ENCODE measurements at places on chromosomes 5 and 9.
A peak's percentile ranks its signal among the peaks of the same experiment; 100 is the strongest.

GRCh38 chr5:72646246-72646866, 139.1 kb upstream of the ZNF366 start:
- no peak for DNase-seq

DNA sequence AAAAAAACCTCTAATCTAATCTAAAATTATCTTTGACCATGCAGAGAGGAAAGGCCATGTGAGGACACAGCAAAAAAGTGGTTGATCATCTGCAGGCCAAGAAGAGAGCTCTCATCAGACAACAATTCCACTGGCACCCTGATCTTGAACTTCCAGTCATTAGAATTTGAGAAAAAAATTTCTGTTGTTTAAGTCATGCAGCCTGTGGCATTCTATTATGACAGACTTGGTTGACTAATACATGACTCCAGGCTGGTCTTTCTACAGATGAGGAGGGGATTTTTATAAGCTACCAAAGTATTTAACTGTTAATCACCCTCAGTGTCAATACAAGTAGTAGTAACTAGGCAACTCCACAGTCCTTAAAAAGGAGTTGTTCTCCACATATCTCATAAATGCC, 358.5 kb upstream of the RGMB start:
- DNase-seq: no peak

DNA sequence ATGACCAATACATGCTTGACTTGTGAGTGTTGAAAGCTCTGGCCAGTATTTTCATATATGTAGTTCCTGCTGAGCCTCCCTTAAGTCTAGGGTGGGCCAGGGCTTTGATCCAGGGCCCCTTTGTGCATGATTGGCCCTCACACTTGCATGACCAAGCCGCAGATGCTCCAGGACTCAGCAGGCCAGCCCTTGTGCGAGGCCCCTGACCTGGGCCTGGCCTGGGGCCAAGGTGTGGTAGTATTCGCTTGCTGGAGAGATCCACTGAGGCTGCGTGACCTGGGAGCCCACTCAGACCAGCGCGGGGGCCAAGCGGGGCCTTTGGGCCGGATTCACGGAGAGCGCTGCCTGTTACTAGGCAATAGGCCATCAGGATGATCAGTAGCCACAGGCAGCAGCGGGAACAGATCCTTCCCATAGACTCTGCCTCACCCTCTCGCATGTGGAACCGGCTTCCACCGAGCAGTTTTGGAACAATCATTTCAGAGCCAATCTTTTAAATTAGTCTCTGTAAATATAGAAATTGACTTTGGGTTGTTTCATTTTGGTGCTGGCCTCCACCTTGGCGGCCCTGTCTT, 79.0 kb upstream of the PTCH1 start:
- no peak for DNase-seq

DNA sequence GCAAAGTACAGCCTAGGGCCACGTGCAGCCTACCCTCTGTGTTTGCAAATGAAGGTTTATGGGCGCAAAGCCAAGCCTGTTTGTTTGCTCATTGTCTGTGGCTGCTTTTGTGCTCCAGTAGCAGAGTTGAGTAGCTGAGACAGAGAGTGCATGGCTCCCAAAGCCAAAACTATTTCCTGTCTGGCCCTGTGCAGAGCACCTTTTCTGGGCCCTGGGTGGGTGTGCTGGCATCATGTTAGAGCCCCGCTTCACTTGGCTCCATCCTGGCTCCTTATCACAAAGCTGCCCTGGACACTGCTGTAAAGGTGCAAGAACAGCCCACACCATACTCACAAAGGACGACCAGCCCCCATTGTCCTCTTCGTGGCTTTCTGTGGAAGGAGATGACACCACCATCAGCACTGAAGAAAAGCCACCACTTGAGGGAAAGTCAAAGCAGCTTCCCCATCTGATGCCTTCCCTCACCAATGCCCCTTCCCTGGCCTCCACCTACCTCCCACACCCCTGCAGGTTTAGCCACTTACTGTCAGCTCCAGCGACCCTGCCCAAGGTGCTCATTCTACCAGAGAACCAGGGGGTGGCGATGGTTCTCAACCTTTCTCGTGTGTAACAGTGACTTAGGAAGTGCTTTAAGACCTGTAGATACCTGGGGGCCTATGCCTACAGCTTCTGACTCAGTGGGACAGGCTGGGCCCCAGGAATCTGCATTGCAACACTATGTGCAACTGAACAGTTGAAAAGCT, 23.4 kb downstream of the LCP2 start:
- DNase-seq: peak; percentile 39

- DNase-seq: no peak
Observed at GRCh38 chr5:74094096-74094781, 468.2 kb downstream of the ARHGEF28 start.

DNA sequence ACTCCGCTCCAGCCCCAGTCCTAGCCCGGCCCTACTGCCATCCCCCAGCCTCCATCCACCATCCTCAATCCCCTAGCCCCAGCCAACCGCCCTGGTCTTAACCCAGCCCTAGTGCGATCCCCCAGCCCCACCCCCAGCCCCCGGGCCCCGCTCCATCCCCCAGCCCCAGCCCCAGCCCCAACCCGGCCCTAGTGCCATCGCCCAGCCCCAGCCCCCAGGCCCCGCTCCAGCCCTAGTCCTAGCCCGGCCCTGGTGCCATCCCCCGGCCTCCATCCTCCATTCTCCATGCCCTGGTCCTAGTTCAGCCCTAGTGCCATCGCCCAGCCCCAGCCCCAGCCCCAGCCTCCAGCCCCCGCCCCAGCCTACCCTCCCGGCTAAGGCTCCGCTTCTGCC, 398 bp downstream of the TOR1A start:
- no peak for DNase-seq

- DNase-seq: no peak
Observed at GRCh38 chr5:116655431-116655830, 80.8 kb upstream of the SEMA6A start.

GRCh38 chr9:20043035-20043434, 254.2 kb upstream of the SLC24A2 start:
- DNase-seq: no peak

- DNase-seq: no peak
Observed at GRCh38 chr9:78363221-78363620, 66.3 kb downstream of the PSAT1 start.

DNA sequence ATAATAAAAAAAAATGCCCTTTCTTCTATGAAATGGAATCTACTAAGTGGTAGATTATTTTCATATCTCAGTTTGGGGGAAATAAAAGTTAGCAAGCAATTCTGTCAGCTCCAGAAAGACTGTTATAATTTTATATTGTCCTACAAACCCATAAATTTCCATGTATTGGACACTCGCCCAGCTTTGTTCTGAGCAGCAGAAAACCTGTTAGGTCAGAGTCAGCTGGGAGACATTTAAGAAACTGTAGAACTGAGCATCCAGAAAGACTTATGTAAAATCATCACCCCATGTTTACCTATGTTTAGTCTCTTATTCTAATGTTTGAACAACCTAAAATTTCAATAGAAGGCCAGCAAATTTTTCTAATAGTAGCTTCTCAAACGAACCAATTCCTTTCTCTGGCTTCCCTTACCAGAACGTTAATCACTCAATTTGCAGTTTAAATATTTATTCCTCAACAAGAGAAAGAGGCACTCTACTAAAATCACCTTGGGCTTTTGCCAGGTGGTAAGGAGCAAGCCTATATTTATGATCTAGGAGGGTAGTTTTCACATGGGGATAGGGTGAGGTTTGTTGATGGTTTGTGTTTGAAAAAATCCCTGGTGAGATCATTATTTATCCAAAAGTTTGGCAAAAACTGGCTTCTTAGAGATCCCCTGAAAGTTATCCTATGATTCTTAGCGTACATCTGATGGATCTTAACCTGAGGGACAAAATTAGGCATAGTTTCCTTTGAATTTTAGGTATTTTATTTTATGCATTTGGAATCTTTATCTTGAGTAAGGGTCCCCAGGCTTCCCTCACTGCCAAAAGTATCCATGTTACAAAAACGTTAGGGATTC, 34.4 kb downstream of the MACROH2A1 start:
- DNase-seq: no peak

DNA sequence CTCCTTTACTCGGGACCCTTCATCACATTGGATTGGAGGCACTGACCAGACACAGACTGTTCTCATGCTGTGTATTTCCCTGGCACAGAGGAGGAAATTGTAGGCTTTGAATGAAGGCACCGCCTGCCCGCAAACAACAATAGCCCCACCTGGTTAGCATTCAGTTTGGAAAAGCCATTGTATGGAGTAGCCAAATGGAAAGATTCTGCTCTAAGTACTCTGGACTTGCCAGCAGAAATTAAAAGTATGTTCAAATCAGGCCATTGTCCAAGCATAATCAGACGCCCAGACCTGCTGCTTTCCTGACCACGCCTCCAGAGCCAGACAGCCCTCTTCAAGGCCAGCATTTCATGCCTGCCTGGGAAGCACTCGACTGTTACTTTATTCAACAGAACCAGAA, 8.0 kb upstream of the SEMA4D start:
- DNase-seq: no peak

DNA sequence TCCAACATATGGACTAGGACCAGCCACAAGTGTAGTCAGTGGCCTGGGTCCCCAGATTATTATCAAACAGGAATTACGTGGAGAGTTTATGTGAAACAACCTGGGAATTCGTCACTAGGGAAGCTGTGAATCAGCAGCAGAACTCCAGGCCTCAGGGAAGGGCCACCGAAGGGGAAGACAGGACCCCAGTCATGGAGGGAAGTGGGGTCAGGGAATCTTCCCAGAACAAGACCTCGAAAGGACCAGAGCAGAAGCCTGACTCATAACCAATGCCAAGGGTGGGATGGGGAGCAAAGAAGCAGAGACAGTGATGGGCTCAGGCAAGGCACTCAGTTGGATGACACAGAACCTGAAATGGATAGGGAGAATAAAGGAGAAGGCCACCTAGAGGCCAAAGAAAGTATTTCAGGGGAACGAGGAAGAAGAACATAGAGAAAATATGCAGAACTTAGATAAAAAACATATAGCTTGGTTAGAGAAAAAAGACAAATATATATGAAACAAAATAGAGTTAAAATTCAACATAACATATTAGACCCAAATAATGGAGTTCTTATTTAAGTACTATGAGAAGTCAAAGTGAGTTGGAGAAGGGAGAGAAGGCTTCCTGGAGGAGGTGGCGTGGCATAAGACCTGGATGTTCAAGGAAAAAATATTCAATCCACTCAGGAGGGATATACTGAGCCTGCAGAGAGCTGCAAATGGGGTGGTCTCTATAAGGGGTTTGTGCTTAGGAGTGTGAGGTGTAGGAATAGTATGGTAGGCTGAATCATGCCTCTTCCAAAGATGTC, 66.7 kb upstream of the CAST start:
- DNase-seq: no peak

- DNase-seq: no peak
Observed at GRCh38 chr5:69367697-69368279, 1.5 kb downstream of the AK6 start.

DNA sequence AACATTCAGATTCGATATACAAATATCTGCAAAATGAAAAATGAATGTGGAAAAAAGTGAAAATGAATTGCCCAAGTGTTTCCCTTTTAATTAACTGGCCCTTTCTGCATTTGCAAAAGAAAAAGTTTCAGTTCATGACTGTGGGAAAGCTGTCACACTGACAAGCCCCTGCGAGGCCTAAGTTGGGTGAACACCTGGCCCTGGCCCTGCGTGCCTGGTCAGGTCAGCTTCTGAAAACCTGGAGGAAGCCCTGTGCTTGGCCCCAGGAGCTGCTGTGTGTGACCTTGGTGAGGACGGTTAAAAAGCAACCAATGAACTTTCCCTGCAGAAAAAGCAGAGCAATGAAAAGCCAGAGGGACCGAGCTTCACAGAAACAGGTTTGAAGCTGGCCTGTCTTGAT, 41.0 kb upstream of the SHC3 start:
- DNase-seq: no peak

- no peak for DNase-seq
Observed at GRCh38 chr9:110638381-110638954, 30.1 kb upstream of the MUSK start.

- no peak for DNase-seq
Observed at GRCh38 chr5:34657988-34658387, 1.9 kb downstream of the RAI14 start.

DNA sequence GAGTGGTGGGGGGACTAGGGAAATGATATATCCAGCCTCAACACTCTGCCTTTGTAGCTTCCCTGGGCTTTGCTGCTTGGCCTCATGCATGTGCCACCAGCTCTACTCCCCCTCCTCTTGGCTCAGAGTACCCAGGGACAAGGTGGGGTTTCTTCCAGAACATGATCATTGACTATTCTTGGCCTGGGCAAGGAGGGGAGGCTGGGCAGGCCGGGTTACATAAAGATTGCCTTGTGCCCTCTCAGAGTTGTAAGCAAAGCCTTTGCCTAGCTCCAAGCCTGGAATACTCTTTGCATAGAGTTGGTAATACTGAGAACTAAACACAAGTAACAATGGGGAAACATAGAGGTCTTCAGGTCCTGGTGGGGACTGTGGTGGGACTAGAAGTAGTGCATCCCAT, 11.9 kb downstream of the ADRB2 start:
- no peak for DNase-seq

DNA sequence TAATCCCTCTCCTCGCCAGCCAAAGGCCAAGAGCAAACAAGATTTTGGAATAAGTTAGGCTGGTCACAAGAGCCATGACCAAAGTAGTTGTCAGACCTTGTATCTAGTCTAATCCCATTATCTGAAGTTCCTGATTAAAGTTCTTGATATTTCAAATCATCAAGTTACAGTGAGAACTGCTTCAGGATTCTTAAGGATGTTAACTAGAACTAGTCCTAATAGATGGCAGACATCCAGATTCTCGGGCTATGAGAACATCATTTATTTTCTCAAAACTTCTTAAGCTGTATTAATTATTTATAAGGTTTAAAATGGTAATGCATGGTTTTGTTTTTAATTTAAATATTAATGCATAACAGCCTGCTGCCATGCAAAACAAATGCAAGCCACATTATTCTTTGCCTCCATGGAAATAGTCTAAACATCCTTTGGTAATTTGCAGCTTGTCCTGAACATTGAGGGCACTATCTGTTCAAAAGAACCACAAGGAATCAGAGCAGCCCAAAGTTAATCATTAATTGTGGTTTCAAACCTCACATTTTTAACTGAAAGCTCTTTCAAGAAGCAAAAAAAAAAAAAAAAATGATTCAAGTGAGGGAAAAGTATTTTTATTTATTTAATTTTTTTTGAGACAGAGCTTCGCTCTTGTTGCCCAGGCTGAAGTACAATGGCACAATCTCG, 95.1 kb downstream of the TTC39B start:
- no peak for DNase-seq

DNA sequence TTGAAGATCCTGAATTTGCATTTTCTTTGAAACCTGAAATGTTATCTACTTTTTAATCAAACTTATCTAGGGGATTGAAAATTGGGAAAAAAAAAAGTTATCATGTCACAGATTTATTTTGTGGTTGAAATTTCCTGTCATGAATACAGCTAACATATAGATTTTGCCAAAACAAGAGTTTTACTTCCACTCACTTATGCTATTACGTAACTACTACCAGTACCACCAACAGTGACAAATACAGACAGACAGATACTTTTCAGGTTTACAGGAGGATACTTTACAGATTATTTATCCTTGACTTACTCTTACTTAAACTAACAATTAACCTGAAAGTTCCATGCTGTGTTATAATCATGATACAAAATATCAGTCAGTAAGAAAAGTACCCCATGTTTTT, 6.8 kb upstream of the MRPS30 start:
- DNase-seq: no peak

Data from T-helper 17 cell (primary cell).